ENCODE measurements at places on chromosomes 2 and 18. TPM values are rescaled to one million over a fixed set of nuclear protein-coding genes. Genes with fewer than 3 reads are reported as not detected.

DNA sequence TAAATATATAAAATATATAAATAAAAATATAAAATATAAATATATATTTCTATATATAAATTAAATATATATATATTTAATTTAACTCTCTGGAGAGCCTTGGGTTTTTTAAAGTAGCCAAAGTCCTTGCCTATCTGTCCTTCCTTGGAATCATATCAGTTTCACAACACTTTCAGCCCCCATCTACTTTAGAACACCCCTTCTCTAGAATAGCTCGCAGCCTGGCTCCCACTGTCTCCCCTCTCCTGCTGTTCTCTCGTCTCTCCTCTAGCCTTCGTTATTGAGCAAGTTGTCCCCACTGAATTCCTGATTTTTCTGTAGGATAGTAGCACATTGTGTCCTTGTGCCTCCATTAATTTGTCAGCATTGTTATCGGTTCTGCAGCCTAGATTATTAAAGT, 677.0 kb downstream of the RNF144A start:
- no peak for DNase-seq

DNA sequence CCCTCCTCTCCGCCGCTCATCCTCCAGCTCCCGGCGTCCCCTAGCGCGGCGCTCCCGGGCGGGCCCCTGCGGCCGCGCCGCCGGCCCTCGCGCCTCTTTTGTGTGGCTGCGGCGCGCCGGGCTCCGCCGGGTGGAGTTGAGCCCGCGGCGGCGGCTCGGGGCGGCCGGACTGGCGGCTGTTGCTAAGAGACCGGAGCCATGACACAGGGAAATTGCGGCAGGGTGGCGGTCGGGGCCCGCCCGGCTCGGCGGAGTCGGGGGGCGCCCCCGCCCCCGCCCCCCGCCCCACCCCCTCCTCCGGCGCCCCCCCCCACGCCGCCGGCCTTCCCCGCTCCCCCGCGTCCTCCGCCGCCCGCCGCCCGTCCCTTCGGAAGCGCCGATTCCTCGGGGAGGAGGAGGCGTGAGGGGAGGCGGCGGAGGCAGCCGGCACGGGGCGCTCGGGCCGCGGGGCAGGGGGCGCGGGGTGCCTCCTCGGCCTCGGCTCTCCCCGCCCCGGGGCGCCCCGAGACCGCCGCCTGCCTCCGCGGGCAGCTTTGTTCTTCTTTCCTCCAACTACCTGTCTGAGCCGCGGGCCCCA, at the start of gene TMEM200C:
TSS of gene TMEM200C (minus strand) at position 224 of the 577 bp plus-strand sequence. CDS start 3,459 bp downstream, outside the sequence.
- DNase-seq, result no peak

DNA sequence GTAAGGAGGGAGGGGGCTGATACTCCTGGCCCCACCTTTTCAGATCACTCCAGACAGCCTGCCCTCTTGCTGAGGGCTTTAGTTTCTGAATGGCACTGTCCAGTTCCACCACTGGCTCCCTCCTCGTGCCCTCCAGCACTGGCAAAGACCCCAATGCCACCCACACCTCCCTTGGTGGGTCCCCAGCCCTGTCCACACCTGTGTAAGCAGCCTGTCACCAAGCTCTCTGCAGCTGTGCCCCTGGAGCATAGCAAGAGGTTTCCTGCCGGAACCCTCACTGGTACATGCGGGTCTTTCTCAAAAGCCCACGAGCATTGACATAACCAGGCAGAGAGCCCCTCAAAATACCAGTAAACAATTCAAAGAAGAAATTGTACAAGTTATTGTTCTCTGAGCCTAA, 17.6 kb upstream of the KIF1A start:
- DNase-seq, result no peak

Gene NEB
- 15.6 TPM for total RNA-seq

GRCh38 chr2:145399131-145399530, 879.2 kb upstream of the ZEB2 start:
- DNase-seq, result no peak

- no peak for DNase-seq
Observed at GRCh38 chr18:64539847-64540246, 391.0 kb upstream of the LINC00305 start.

DNA sequence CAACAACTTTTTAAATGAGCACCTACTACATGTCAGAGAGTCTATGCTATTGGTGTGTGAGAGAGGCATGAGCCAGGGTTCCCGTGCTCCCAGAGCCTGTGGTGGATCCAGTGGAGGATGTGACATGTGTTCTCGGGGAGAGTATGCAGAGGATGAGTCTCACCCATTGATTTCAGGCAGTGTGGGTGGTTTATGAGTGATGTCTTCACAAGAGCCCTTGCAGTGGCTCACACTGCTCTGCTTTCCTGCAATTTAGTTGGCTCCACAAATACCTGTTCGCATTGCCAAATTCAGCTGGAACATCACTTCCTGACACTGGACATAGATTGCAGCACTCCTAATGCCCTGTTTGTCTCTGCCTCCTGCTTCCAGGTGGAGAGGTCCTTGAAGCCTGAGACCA, 243.6 kb upstream of the CXCR4 start:
- DNase-seq, result no peak

DNA sequence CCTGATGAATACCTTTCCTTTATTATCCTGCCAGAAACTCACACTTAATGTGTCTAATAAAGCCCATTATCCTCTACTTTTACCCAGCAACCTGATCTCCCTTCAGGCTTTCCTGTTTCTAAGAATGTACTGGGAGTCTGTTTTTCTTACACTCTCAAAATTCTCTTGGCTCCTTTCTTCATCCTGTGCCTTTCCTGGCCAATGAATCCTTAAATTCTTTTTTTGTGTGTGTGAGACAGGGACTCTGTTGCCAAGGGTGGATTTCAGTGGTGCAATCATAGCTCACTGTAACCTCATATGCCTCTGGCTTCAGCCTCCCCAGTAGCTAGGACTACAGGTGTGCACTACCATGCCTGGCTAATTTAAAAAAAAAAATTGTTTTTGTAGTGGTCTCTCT, 72.7 kb downstream of the MAP2 start:
- no peak for DNase-seq

GRCh38 chr2:135948642-135949355, 36.6 kb downstream of the DARS1 start:
- DNase-seq, result no peak

DNA sequence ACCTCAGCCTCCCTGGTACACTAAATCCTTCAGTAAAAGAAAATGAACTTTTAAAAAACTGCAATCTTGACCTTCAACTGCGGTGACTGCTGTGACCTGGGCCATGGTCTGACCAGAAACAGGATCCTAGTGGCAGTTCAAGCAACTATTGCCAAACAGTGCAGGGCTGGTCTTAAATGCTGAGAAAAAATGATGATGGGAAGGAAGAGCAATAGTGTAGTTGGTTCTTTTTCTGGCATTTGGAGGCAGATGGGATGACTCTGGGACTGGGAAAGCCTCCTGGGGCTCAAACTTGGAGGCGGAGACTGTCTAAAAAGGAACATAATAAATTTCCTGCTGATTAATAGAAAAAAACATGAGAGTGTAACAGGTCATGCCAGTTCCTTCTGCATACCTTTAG, 45.4 kb downstream of the CHN1 start:
- no peak for DNase-seq

Gene FMNL2
- total RNA-seq, result 13.6 TPM

DNA sequence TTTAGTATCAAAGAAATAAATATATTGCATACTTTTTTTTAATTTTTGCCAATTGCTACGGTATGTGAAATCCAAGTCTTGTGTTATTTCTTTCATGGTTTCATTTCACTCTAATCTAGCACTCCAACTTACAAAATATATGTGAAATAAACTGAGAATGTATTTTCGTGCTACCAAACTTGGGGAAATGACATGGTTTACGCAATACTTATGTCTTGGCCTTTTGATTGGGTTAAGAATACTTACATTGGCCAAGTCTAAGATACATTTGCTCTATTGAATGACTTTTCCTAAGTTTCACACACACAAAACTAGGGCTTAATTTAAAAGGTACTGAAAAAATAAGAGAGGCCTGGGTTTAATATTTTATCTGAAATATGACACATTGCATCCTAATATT, 80.5 kb downstream of the VRK2 start:
- DNase-seq, result no peak

GRCh38 chr2:119598596-119599263, 54.5 kb downstream of the CFAP221 start:
- DNase-seq, result no peak

Gene C2orf42
- 13.3 TPM for total RNA-seq

DNA sequence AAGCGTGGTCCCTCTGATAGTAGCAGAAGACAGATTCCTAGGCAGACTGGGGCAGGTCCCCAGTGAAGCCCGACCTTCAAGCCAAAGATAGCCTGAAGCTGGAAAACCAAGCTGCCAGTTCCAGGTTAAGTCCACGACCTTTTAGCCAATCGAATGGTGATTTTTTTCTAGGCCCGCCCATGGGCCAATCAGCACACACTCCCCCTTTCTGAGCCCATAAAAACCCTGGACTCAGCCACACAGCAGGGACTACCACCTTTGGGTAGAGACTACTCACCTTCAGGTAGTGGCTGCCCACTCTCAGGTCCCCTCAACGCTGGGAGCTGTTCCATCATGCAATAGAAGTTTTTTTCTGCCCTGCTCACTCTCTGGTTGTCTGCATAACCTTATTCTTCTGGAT, 14.5 kb upstream of the ADI1 start:
- DNase-seq, result no peak

DNA sequence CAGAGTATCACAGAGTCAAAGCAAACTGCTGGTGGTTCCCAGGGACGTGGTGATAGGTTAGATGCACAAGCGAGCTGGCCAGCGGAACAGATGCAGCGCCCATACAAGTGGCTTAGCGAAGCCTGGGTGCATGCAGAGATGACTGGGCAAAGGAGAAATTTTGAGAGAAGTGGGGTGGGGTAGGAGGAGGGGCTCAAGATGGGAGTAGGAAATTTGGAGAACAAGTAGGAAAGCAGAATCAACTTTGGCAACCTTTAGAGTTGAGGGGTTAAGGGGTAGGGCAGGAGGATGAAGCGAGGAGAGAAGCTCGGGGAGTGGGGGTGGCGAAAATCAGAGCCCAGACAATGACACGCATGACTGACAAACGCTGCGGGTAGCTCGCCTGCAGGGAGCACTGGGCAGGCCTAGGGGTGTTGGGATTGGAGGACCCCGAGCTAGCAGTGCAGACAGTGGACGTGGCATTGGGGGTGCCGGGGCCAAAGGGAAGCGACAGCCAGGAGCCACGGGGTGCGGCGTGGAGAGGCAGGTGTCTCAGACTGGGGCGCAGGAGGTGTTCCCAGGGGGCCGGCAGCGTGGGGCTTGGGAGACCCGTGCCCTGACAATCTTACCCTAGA, 431 bp downstream of the FAM98A start:
- DNase-seq, result no peak

GRCh38 chr2:191637182-191638078, 40.5 kb upstream of the NABP1 start:
- no peak for DNase-seq

- no peak for DNase-seq
Observed at GRCh38 chr2:105721991-105722511, 22.7 kb upstream of the NCK2 start.

GRCh38 chr18:28529644-28530043, 352.7 kb upstream of the CDH2 start:
- no peak for DNase-seq

DNA sequence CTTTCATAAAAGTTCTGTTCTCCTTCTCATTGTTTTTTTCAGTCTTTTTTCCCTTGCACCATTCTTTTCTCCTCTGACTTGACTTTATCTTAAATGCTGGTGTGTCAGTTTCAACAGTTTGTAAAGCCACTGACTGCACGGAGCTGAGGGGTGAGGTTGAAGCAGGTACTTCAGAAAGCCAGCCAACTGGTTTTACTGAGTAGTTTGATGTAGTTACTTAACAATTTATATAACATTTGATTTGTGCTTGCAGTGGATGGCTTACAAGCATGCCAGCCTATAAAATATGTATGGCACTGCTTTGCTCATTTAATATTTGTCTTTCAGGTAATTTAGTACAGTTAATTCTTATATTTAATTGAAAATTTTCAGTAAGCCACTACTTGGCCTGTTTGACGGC, 55.4 kb downstream of the FAM171B start:
- DNase-seq, result no peak

DNA sequence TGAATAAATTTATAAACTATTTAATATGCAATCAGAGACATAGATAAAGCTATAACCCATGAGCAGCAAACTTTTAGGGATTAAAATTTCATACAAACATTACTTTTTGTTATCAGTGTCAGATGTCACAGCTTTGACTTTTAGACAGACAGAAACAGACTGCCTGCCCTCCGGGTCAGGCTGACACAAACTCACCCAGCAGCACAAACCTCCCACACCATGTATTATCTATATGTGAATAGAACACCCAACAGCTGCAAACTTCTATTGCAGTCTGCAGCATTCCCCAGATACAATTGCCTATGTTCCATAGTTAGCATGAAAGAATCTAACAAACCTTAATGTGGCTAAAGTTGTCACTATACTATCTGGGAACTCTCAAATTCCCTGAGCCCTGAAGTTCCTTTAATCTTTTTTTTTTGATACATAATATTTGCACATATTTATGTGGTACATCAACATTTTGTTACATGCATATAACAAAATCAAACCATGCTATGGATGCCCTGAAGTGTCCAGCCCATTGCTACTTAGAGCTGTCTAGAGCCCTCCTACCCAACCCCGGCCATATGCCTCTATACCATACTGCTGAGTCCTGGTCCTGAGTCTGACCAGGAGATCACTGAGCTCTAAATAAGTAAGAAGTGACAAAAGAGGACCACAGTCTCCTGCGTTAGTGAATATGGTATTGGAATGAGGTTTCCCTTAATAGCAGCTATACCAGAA, 214.4 kb downstream of the ZNF385B start:
- DNase-seq, result no peak

Gene NEU4
- not detected for total RNA-seq

Gene GCG
- not detected for total RNA-seq

Gene SRSF7
- total RNA-seq, result 73.7 TPM

Measured in lower leg skin (tissue), 4 donors.